Lung microvascular endothelial cell (primary cell): ENCODE measurements at places on chromosomes 12 and 14. TPM values are rescaled to one million over a fixed set of nuclear protein-coding genes. Genes with fewer than 3 reads are reported as not detected.

The ARHGDIB gene
- 8.9 and 93.7 TPM in 2 replicates for total RNA-seq

The TRHDE gene
- total RNA-seq: 0.22 TPM in 1 of 2 replicates, not detected in the other

The GRIN2B gene
- not detected in 2 replicates for total RNA-seq

GRCh38 chr14:75236901-75237419 lies 41.7 kb upstream of the FOS start:
- no peak for DNase-seq

GRCh38 chr14:55556929-55557623 lies 22.9 kb upstream of the KTN1 start:
- DNase-seq: peak; percentile 90

GRCh38 chr12:49555631-49556390 lies 12.1 kb downstream of the MCRS1 start:
- no peak for DNase-seq

- no peak for DNase-seq
Measured at GRCh38 chr12:107567876-107568619, 117.6 kb upstream of the PWP1 start.
